NCI-H345 (cell line): ENCODE measurements at places on chromosomes 3 and 15.

- DNase-seq: no peak
Measured at GRCh38 chr3:49148159-49148558, 15.3 kb upstream of the LAMB2 start.

DNA sequence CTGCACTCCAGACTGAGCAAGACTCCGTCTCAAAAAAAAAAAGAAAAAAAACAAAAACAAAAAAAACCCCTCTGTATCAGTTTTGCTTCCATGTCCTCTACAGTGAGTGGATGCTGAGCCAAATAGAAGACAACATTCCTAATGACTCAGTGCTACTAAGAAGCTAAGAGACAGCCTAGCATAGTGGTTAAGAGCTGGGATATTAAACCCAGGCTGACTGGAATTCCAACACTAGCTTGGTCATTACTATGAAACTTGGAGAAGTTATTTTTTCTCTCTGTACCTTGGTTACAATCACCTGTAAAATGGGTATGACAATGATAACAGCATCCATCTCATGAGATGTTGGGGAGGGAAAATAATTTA is 60.9 kb upstream of the PYGO1 start:
- no peak for DNase-seq

DNA sequence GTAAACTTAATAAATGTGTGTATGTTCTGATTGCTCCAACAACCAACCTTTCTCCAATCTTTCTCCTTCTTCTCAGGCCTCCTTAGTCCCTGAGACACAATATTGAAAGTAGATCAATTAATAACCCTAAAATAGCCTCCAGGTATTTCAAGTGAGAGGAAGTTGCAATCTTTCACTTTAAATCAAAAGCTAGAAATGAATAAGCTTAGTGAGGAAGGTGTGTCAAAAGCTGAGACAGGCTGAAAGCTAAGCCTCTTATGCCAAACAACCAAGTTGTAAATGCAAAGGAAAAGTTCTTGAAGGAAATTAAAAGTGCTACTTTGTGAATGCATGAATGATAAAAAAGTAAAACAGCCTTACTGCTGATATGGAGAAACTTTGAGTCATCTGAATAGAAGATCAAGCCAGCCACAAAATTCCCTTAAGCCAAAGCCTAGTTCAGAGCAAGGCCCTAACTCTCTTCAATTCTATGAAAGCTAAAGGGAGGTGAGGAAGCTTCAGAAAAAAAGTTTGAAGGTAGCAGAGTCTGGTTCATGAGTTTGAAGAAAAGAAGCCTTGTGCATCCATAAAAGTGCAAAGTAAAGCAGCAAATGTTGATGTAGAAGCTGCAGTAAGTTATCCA is 38.6 kb downstream of the CCDC80 start:
- DNase-seq: no peak

DNA sequence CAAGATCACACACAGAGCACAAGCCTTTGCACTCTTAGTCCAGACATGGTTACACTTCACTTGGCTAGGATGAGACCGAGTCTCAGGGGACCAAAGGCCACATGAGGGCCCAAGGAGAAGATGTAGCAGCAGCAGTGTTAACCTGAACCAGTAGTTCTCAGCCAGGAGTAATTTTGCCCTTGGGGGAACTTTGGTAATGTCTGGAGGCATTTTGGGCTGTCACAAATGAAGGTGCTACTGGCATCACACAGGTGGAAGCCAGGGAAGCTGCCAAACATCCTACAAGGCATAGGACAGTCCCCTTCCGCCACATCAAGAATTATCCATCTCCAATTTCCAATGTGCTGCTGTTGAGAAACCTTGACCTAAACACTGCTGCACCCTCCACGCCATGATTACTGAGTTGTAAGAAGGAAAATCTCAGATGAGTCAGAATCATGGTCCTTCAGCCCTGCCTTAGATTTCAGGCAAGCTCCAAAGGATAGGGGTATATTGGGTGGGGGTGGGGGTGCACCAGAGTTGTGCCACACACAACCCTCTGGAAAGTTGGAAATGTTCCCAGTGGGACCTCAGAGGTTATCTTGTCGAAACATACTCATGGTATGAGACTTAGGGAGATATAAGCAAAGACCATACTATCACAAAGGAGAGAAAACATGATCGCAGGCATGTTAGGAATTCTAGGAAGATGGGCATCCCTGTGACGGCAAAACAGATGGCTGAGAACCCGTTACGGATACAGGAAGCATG is 36.2 kb downstream of the SEMA5B start:
- DNase-seq: no peak

DNA sequence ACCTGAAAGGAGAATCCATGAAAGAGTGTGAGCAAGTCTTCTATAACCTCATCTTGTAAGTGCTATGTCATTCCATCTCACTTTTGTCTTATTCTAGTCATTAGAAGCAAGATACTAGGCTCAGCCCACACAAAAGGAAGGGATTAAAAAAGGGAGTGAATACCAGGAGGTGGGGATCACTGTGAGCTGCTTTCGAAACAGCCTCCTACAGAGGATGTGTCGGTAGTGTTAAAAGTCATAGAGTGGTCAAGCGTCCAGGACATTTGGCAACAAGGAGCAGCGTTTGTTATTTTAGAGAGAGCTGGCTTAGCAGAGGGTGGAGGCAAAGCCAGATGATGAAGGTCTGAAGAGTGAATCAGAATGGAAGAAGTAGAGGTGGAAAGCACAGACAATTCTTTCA is 11.7 kb upstream of the ZNF148 start:
- DNase-seq: no peak

GRCh38 chr3:79415356-79415755 is 352.4 kb downstream of the ROBO1 start:
- no peak for DNase-seq

DNA sequence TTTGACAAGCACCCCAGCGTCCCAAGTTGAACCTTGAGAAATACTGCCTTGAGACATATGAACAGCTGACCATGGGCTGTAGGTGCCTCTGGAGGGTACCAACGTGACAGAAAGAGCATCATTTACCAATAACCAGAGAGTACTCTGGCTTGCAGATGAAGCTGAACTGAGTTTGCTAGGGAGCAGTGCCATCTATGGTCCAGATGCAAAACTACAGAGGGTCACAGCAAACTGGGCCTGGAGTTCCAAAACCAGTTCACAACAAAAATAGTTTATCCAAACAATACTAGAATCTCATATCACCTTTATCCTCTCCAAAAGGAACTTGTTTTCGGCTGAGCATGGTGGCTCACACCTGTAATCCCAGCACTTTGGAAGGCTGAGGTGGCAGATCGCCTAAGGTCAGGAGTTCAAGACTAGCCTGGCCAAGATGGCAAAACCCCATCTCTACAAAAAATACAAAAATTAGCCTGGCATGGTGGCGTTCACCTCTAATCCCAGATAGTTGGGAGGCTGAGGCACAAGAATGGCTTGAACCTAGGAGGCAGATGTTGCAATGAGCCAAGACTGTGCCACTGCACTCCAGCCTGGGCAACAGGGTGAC is 69.3 kb downstream of the CHAC1 start:
- peak; percentile 25 for DNase-seq
